ENCODE measurements at places on chromosomes 3 and 15. TPM values are rescaled to one million over a fixed set of nuclear protein-coding genes. Genes with fewer than 3 reads are reported as not detected.

The BTLA gene
- total RNA-seq = not detected

The ZSCAN2 gene
- total RNA-seq = 6.3 TPM

The TRIM42 gene
- total RNA-seq = not detected

The PLCH1 gene
- total RNA-seq = under 0.01 TPM

The TM6SF1 gene
- total RNA-seq = 0.85 TPM

The TLR9 gene
- not detected for total RNA-seq

The GOLGA6B gene
- not detected for total RNA-seq

The TRPM1 gene
- not detected for total RNA-seq

The CNBP gene
- 269 TPM for total RNA-seq

The CCR2 gene
- not detected for total RNA-seq
